ENCODE measurements at places on chromosomes 5 and 9.
A peak's percentile ranks its signal among the peaks of the same experiment; 100 is the strongest.

DNA sequence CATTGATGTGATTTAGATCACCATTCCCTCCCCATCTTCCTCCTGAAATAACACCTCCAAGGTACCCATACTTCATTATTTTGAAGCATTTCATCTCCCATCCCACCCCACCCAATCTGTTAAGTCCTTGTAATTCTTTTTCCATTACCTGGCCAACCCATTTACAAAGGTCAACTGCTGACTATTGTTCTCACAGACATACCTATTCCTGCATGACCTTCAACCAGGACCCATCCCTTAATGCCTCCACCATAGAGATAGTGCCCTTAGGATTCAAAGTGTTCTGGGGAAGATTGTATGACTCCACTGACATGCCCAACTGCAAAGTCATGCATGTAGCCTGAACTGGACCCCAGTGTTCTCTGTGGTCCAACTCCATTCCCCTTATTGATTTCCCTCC, 91.2 kb downstream of the NLN start:
- no peak for DNase-seq

GRCh38 chr5:85069659-85070640, 685.3 kb upstream of the EDIL3 start:
- DNase-seq, result no peak

DNA sequence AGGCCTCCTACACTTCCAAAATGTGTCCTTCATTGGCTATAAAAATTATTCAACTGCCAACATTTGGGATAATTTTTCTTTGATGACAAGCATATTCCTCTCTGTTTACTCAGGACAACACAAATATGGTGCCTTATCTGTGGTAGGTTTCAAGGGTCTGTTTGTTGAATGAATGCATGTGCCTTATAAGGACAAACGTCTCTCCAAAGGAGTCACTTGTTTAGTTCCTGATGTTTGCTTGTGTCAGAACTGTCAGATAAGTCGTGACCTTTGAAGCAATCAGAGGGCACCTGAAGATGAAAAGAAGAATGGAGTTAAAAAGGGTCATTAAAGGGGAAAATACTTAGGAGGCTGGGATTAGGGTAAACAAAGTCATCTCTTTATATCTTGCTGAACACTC, 3.6 kb upstream of the OR1J2 start:
- no peak for DNase-seq

- no peak for DNase-seq
Observed at GRCh38 chr5:149728303-149728702, 1.8 kb upstream of the PPARGC1B start.

DNA sequence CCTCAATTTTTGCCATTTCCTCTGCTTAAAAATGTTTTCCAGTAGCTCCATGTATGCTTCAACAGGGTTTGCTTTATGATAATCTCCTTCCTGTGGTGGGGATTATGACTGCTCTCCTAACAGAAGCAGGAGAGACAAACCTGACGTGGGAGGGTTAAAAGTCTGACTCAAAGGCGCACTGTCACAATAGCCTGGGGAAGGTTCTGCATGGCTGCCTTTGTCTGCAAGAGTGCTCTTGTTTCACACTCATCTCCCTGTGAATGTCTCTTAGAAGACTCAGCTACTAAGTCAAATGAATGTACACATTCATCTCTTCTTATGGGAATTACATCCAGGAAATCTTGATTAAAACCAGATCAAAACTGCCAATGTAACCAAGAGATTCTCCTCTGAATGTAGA, 90.9 kb upstream of the MTAP start:
- no peak for DNase-seq

DNA sequence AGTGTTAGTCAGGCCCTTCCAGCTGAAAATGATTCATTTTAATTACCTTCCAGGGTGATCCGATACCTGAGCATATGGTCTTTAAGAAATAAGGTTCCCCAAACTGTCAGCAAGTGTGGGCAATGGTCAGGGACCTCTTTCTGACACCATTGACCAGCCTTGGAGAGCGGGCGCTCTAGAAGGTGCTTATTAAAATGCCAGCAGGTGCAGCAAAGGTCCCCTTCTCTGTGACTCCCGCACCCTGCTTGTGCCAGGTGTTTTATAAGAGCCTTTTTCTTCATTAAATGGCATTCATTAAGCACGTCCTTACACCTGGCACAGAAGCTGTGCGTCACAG, 85.3 kb downstream of the MVB12B start:
- DNase-seq, result peak; percentile 37

- no peak for DNase-seq
Observed at GRCh38 chr5:169022718-169023117, 278.2 kb downstream of the SLIT3 start.

GRCh38 chr5:150299571-150300327, 3.0 kb downstream of the ARSI start:
- DNase-seq, result no peak

- no peak for DNase-seq
Observed at GRCh38 chr9:98688710-98689495, 19.8 kb downstream of the GABBR2 start.

DNA sequence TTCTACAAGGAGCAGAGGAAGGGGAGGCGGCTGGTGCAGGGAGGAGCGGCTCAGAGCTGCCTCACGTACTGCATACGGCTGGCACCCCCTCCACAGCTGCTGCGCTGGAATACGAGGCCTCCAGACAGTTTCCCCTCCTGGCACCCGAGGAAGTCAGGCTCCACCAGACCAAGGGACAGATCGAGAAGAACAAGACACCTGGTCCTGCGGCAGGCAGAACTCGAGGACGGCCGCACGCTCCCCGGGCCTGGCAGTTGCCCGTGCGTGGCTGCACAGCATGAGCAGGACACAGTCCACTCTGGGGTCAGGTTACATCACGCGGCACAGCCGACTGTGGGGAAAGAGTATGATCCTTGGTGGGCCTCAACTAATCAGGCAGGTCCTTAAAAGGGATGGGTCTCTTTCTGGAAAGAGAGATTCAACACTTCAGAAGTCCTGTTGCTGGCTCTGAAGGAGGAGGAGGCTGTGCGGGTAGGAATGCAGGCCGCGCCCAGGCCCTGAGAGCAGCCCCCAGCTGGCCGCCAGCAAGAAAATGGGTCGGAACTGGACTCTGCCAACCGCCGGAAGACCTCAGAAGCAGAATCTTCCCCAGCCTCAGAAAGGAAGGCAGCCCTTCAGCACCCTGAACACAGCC, 11.6 kb downstream of the UBAC1 start:
- DNase-seq, result no peak
